Thyroid gland (tissue), 4 donors: ENCODE measurements at places on chromosomes 1 and 21. TPM values are rescaled to one million over a fixed set of nuclear protein-coding genes. Genes with fewer than 3 reads are reported as not detected.

- H3K36me3 ChIP-seq, result no peaks in the 10 kb centered on the region
- DNase-seq, result no peak
- no peak overlapping the region for H3K27ac ChIP-seq
Measured at GRCh38 chr1:41564741-41565475, 80.4 kb upstream of the EDN2 start.

DNA sequence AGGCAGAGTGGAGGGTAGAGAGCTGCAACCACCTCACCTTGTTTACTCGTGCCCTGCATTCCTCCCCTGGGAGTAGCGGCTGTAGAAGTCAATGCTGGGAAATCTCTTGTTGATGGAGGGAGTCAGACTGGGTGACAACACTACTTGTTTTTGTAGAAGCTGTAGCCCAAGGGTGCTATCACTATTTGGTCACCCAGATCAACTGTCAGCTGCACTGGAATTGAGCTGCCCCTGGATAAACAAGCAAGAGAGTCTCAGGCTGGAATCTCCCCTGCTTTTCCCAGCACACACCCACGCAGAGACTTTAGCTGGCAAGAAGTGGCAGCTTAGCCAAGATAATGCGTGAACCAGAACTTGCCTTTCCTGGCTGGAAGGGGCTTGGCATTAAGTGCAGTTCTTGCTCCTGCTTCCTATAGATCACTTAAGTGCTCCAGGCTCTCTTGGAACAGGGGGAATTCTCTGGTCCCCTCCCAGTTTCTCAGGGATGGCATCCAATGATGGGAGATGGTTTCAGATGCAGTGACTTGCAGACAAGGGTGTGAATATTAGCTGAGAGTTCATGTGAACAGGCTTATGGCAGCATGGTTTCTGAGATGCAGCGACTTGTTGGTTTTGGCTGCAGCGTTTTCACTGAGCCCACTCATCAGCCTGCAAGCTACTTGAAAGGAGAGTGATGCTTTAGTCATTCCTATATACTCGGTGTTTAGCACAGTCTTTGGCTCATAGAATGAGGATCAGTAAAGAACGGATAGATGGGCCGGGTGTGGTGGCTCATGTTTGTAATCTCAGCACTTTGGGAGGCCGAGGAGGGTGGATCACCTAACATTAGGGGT is 16.8 kb downstream of the ATP2B4 start:
- DNase-seq, result peak; percentile 41
- H3K36me3 ChIP-seq, result no peaks in the 10 kb centered on the region
- peaks cover 51% of the 10 kb centered on the region for H3K4me1 ChIP-seq
- no peaks in the 10 kb centered on the region for H3K27me3 ChIP-seq
- no peak overlapping the region for H3K27ac ChIP-seq
- H3K4me3 ChIP-seq, result no peak overlapping the region

DNA sequence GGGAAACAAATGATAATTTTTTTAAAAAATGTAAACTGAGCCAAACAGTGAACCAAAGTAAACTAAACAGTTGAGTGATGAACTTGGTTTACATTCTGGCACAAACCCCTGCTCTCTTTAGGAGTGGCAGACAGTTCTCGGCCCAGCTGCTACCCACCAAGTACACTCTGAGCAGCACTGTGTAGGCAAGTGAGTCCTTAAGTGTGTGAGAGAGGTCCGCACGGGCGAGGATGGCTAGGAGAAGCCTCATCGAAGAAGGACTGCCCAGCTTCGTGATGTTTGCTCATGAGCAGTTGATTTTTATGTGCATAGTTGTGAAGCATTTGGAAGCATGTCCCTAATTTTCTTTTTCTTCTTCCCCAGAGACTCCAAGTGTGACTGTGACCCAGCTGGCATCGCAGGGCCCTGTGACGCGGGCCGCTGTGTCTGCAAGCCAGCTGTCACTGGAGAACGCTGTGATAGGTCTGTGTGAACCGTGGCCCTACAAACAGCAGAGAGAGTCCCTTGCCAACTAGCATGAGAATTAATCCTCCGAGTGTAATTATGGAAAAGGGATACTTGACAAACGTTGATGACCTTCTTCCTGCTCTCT is 32.1 kb downstream of the LAMC2 start:
- H3K27ac ChIP-seq, result peak overlapping the region; percentile 72
- no peaks in the 10 kb centered on the region for H3K27me3 ChIP-seq
- peaks cover 42% of the 10 kb centered on the region for H3K4me1 ChIP-seq

The IFNLR1 gene
- total RNA-seq, result 6.1 TPM

DNA sequence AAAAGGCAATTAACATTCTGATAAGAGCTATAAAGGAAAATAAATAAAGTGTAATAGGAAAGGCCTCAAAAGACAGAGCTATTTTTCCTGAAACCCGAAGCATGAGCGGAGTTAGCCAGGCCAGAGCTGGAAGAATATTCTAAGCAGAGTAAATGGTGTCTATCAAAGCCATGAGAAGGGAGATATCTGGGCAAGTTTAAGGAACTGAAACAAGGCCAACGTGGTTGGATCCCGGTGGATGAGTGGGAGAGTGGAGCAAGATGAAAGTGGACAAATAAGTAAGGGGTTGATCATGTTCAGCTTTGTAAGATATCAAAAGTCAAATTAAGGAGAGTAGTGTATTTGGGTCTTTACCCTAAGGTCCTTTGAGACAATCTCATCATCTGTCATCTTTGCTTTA is 234.0 kb downstream of the TM2D1 start:
- H3K27me3 ChIP-seq, result no peaks in the 10 kb centered on the region
- DNase-seq, result no peak
- H3K36me3 ChIP-seq, result no peaks in the 10 kb centered on the region
- H3K27ac ChIP-seq, result no peak overlapping the region

DNA sequence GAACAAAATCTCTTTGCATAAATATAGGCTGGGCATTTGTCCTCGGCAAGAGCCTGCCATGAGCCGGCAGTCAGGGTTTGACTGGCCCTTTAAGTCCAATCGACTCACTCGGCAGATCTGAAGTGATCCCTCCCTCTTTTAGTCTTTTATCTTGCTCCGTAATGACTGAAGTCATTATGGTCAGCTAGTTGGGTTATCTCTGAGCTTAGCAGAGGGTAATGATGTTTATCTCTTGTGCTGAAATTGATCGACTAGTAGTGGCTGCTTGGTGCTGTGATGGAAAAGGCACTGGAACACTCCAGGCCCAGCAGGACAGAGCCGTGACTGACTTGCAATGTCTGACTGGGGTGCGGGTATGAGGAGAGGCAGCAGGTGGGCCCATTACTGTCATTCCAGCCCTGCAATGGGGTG is 468 bp upstream of the ABCA4 start:
- no peaks in the 10 kb centered on the region for H3K36me3 ChIP-seq
- H3K4me1 ChIP-seq, result peaks cover 26% of the 10 kb centered on the region
- H3K27me3 ChIP-seq, result no peaks in the 10 kb centered on the region
- no peak overlapping the region for H3K27ac ChIP-seq
- H3K4me3 ChIP-seq, result no peak overlapping the region
- no peak for DNase-seq

DNA sequence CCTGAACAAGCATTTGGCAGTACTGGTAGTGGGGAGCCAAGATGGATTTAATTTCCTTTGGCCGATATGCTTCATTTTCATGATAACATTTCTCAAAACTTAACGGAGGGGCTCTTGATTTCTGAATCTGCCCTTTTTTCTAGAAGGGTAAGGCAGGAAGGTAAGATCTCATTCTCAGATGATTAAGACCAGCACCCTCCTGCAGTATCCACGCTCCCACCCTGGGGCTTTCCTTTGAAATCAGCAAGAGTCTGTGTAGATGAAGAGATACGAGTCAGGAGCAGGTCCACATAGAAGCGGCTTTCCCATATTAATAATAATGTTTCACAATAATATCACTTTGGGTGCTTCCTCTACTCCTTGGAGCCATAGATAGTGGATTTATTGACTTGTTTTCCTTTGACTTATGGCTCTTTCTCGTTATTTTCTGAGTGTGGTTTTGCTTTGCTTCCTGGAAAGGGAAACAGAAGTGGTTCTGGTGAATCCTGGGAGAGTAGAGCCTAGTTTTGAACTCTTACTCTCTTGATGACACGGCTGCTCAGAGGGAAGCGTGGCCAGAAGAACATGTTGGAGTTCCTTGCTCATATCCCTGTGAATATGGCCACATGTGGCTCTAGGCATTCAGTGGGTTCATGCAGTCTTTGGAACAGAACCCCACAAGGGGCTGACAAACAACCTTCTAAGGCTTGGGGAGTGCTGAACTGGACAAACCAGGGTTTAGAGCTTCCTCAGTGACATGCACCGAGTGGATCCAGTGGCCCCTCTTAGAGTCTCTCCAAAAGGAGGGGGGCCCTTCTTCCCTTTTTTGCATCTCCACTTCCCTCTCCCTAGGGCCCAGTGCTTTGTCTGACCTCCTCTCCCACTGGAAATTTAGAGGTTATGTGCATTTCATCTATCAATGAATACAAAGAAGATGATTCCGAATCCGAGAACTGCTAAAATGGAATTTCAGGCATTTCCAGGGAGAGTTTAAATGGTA is 195.7 kb downstream of the DYRK1A start:
- H3K4me3 ChIP-seq, result no peak overlapping the region
- no peaks in the 10 kb centered on the region for H3K27me3 ChIP-seq
- H3K36me3 ChIP-seq, result no peaks in the 10 kb centered on the region
- no peak overlapping the region for H3K27ac ChIP-seq
- peaks cover 19% of the 10 kb centered on the region for H3K4me1 ChIP-seq

DNA sequence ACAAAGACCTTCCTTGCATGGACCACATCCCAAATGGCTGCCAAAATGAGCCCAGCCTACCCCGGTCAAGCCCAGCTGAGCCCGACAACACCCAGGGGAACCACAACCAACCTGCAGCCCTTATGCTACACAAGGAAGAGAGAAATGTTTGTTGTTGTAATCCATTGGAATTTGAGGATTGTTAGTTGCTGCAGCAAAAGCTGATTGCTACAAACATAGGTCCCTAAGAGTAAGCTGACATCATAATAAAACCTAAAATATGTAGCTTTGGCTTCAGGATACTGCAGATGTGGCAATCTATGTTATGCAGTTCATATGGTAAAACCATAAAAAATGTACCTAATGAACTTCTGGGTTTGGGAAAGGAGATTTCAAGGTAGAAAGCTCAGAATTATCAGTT is 65.5 kb upstream of the DNAH14 start:
- H3K27me3 ChIP-seq, result no peaks in the 10 kb centered on the region
- no peak overlapping the region for H3K27ac ChIP-seq
- H3K4me3 ChIP-seq, result no peak overlapping the region
- no peak for DNase-seq

DNA sequence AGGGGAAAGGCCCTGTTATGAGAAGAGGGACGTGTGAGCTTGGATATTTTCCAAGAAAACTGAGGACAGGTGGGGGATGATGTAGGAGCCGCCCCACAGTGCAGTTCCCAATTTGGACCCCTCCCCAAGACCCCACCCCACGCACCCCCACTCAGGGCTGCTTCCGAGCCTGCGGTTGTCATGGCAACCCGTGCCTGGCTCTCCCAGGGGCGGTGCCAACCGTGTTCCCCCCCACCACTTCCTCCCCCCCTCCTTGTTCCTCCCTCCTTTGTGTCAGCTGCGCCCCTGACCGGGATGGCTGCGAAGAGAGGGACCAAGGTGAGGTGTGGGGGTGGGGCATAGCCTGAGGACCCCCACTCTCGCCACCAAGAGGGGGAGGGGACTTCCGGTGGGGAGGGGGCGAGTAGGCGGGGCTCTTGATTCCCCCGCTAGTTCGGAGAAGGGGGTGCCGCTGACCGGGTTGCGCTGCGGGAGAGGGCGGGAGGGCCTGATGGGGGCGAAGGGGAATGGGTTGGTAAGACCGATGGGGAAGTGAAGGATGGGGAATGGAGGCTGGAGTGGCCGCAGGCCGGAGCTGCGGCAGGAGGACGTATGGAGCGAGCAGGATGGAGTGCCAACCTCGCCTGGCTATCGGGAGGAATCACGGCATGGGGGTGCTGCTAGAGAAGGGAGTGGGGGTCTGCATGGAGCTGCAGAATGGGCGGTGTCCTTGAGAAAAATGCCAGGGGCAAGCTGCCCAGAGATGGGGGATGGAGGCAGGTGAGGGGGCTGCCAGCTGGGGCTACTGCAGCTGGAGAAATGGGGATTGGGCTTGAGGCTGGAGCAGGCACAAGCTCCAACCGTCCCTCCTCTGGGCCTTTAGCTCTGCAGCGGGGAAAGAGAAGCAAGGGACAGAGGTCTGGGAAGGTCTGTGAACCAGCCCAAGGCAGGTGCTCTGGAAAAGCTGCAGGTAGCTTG is 953 bp downstream of the TRIM46 start:
- H3K27me3 ChIP-seq, result peaks cover 7% of the 10 kb centered on the region
- no peak for DNase-seq
- no peak overlapping the region for H3K27ac ChIP-seq
- peaks cover 12% of the 10 kb centered on the region for H3K4me1 ChIP-seq

DNA sequence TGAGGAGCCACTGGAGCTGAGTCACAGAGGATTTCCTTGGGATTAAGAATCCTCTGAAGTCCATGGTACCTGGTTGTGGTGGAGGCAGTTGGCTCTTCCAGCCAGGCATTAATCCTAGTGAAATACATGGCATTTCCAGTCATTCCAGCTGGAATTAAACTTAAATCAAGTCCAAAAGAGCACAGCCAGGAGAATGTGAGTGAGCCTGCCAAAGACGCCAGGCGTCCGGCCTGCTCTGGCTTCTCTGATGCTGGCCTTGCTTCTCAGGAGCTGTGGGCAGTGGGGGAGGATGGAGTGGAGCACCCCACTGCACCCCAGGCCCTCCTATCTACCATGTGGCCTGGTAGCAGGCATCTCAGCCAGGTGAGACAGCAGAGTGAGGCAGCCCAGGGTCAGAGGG is 23.4 kb upstream of the TENT5C start:
- no peaks in the 10 kb centered on the region for H3K36me3 ChIP-seq
- H3K27ac ChIP-seq, result no peak overlapping the region
- H3K4me3 ChIP-seq, result no peak overlapping the region

GRCh38 chr1:159081626-159082025 is 5.1 kb upstream of the AIM2 start:
- no peak overlapping the region for H3K27ac ChIP-seq

The SPRR1A gene
- total RNA-seq, result not detected

GRCh38 chr1:99608058-99608457 is 37.9 kb upstream of the PALMD start:
- H3K4me1 ChIP-seq, result no peaks in the 10 kb centered on the region
- H3K27me3 ChIP-seq, result no peaks in the 10 kb centered on the region
- no peaks in the 10 kb centered on the region for H3K36me3 ChIP-seq
- H3K27ac ChIP-seq, result no peak overlapping the region
- H3K4me3 ChIP-seq, result no peak overlapping the region
- no peak for DNase-seq
